A549 (cell line): ENCODE measurements at places on chromosomes 4 and X.

GRCh38 chrX:23365541-23365940 is 30.9 kb downstream of the PTCHD1 start:
- DNase-seq, result no peak

DNA sequence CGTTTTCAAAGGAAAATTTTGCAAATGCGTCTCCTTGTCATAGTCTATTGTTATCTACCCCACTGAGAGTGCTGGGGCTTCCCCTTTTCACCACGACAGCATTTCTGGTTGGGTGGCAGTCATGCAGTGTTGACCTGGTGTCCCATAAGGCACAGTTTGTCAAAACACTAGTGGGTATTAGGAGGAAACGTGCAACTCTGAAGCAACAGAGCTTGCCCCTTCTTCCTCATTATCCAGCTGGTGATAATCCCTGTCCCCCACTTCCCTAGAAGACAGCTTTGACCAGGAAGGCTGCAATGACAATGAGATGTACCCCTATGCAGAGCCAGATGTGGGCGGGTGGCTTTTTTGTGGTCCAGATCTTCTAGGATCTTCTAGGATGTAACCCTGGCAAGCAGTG is 1.8 kb downstream of the TBC1D1 start:
- DNase-seq, result no peak

DNA sequence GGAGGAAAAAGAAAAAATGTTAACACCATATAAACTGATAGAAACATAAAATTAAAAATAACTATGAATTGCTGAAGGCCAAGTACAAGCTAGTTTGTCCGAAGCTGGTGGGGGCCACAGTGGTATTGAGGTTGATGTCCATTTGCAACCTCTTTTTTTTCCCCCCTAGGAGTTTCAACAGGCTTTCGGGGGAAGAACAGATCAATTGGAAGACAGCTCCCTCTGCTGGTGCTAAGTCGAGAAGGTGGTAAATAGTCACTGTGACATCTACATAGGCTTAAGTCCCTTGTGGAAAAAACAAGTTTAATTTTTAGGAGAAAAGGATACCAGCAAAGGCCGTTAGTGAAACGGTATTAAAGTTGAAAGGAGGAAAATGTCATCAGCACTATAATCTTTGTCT is 115.7 kb upstream of the ZXDA start:
- DNase-seq, result peak; percentile 44

DNA sequence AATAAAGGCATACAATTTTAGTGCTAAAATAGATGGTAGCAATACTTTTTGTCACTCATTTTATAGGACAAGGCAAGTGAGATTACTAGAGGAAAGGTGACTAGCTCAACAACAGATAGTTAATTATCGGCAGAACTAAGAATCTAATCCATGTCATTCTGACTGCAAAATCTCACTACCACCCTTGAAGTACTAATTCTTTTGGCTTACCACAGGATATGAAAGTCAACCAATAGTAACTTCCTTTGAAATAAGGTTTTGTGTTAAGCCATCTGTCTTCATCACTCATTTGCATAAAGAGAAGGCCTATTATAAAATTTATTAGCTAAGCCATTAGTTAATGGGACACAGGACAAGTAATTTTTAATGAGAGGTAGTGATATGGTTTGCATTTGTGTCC is 25.3 kb upstream of the ZMAT1 start:
- DNase-seq, result no peak

- no peak for DNase-seq
Measured at GRCh38 chrX:103663981-103664762, 22.3 kb downstream of the MORF4L2 start.

DNA sequence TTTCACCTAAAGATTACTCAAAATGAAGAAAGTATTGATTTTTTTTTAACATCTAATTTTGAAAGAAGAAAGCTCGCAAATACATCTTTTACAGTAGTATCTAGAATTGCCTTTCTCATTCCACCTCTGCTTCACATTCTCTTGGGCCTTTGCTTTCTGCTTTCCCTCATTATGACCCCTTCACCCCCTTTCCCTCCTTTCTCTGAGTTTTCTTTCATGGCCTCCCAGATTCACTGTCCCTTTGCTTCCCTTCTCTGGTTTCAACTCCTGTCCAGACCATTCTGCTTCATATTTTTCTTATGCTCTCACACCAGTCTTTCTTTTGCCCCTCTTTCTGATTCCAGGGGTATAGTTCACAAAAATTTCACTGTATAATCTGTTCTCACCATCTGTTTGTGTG is 29.0 kb downstream of the ADH5 start:
- DNase-seq, result no peak

- no peak for DNase-seq
Measured at GRCh38 chrX:13689741-13690211, 848 bp downstream of the RAB9A start.

GRCh38 chrX:115318139-115318538 is 28.6 kb downstream of the LUZP4 start:
- no peak for DNase-seq
